ENCODE measurements at places on chromosomes 7 and 10. TPM values are rescaled to one million over a fixed set of nuclear protein-coding genes. Genes with fewer than 3 reads are reported as not detected.

GRCh38 chr7:28081016-28081415 lies 99.6 kb downstream of the JAZF1 start:
- DNase-seq: no peak

Gene MMD2
- polyA plus RNA-seq: not detected

Gene ZNF107
- polyA plus RNA-seq: 10.5 TPM

GRCh38 chr10:47339759-47340607 lies 8.2 kb upstream of the RBP3 start:
- DNase-seq: no peak

- no peak for DNase-seq
These were observed 41.1 kb downstream of the AP5Z1 start for GRCh38 chr7:4816419-4817080.

DNA sequence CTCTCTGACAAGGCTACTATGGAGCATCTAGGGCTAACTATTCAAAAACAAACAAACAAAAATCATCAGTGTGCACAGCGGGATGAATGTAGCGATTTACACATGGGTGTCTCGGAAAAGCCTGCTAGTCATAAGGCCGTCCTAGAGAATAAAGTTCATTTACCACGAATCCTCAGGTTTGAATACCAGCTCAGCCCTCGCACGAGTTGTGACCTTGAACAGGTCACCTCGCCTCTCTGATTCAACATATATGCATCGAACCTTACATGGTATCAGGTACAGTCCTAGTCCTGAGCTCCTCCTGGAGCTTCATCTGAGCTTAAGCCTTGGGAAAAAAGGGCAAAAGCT lies 572 bp downstream of the ATP5MF start:
- DNase-seq: no peak

Gene IDI2
- polyA plus RNA-seq: not detected

- DNase-seq: no peak
These were observed 3.2 kb upstream of the KIF5B start for GRCh38 chr10:32059472-32059871.

DNA sequence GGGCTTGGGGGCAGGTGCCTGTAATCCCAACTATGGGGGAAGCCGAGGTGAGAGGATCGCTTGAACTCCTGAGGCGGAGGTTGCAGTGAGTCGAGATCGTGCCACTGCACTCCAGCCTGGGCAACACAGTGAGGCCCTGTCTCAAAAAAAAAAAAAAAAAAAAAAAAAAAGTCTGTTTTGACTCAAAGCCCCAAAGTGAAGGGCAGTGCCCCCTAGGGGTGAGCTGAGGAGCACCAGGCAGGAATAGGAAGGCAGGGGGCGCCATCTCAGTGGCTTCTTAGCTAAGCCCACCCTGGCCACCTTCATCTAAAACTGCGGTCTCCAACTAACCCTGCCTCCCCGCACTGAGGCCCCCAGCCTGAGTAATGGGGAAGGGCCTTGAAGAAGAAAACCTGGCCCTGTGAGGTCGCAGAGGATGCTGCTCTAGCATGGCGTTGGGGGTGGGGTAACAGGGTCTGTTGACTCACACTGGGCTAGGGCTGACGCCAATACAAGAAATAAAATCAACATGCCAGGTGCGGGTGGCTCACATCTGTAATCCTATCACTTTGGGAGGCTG lies 9.8 kb downstream of the PODXL start:
- DNase-seq: no peak

Gene LRRC18
- not detected for polyA plus RNA-seq

- no peak for DNase-seq
These were observed 51.2 kb upstream of the BMPER start for GRCh38 chr7:33854178-33854577.

Gene OR9A2
- polyA plus RNA-seq: not detected

- no peak for DNase-seq
These were observed 341.7 kb downstream of the PARD3 start for GRCh38 chr10:34473174-34474008.

- DNase-seq: no peak
These were observed 273.0 kb downstream of the CCDC3 start for GRCh38 chr10:12728494-12728893.

Gene GATA3
- 89.6 TPM for polyA plus RNA-seq

- no peak for DNase-seq
These were observed 168.2 kb downstream of the NRF1 start for GRCh38 chr7:129779602-129780256.

DNA sequence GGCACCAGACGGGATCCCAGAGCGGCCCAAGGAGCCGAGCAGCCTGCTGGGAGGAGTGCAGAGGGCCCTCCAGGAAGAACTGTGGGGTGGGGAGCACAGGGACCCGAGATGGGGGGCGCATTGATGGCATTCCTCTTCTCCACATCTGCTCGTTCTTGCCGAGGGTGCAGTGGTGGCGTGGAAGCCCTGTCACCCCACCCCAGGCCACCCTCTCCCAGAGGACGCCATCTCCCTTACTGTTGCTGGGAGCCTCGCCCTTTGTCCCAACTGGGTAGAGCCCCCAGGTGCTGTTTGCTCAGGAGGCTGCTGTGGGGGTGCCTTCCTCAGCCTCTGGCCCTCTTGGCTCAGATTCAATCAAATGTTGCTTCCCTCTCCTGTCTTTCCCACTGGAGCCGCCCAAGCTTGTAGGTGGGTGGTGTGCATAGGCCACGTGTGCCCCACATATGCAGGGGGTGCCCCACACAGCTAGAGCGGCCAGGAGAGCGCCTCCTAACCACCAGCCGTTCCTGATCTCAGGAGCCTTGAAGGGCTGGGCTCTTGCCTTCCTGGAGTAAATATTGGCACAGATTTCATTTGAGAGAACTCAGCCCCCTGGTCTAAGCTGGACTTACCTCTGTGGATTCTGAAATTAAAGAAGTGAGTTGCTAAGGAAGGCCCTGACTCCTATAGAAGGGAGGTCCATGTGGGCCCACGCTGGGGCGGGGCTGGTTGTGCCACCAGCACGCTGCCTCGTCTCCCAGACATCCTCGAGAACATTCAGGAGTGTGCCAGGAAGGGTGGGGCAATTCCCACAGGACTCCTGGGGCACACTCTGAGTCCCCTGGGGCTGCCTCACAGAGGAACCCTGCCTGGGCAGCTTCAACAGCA lies 39.2 kb downstream of the ZNF467 start:
- no peak for DNase-seq

Gene EMX2
- polyA plus RNA-seq: 154 TPM

Gene CYP2C19
- polyA plus RNA-seq: not detected

Gene TRIM74
- 3.4 TPM for polyA plus RNA-seq
